GM10248 (cell line): ENCODE measurements at places on chromosomes 11 and 22.
A peak's percentile ranks its signal among the peaks of the same experiment; 100 is the strongest.

GRCh38 chr11:18958221-18958910 is 19.2 kb upstream of the MRGPRX1 start:
- DNase-seq = no peak

GRCh38 chr11:120128392-120129119 is 9.4 kb downstream of the TRIM29 start:
- DNase-seq = no peak

GRCh38 chr11:46122945-46123715 is 1.9 kb upstream of the PHF21A start:
- DNase-seq = no peak

- no peak for DNase-seq
Observed at GRCh38 chr11:12696911-12697581, 22.8 kb downstream of the TEAD1 start.

DNA sequence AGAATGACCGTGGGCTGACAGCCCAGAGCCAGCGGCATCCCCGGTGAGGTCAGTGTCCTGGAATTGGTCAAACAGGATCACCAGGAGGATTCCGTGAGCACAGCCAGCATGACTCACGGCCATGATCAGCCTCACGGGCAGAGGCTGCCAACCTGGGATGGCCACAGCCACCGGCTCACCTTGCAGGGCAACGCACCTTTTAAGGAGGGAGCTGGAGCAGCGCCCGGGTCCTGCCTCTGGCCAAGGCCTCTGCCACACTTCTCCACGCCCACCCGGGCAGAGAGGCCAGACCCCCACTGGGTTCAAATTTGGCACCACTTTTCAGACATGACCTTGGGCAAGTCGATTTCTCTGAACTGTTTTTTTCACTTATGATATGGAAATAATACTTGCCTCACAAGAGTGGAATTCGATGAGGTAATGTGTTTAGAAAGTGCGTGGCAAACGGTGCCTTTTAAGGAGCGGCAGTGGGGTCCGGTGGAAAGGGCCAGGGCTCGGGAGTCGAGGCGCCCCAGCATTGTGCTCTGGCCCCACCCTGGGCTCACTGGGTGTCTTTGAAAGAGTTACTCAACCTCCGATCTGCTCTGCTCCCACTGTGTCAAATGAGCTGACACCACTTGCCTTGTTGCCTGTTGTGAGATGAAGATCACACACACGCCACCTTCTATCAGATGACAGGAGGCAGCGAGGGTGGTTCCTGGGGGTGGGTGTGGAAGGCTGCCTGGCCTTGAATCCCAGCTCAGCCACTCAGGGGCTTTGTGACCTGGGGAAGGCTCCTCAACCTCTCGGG is 16.0 kb downstream of the TXN2 start:
- DNase-seq = no peak

- no peak for DNase-seq
Observed at GRCh38 chr11:104467404-104467803, 303.5 kb upstream of the PDGFD start.

- no peak for DNase-seq
Observed at GRCh38 chr11:112783945-112784322, 177.3 kb upstream of the NCAM1 start.

GRCh38 chr22:49052023-49052538 is 775.6 kb downstream of the BRD1 start:
- peak; percentile 38 for DNase-seq

DNA sequence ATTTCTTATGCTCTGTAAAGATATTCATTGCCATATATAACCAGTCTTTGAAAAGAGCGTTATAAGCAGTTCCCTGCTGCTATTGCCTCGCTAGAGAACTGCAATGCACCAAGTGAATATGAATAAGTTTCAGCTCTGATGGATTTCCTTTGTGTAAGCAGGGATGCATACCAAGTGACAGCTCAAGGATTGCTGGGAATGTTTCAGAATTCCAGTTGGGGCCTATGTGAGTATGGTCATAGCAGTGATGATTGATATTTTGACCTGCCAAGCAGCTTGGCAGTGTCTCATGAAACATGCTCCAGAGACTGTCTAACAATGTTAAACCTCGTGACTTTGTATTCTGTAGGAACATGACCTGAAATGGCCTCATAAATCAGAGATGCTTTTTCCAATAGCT is 312.6 kb downstream of the C11orf87 start:
- DNase-seq = no peak

DNA sequence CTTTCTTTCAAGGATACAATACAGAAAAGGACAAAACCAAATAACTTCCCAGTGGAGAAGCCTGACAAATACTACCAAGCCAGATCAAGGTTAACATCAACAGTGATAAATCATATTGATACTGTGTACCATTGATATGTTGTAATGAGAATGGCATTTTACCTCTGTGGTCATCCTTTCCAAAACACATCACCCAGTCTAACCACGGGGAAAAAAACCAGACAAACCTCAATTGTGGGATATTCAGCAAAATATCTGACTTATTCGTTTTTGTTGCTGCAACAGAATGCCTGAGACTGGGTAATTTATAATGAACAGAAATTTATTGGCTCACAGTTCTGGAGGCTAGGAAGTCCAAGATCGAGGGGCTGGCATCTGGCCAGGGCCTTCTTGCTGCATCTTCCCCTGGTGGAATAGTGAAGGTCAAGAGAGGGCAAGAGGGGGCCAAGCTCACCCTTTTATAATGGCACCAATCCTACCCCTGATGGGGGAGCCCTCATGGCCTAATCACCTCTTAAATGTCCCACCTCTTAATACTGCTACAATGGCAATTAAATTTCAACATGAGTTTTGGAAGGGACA is 66.1 kb downstream of the FAM76B start:
- no peak for DNase-seq

GRCh38 chr11:58609723-58610122 is 12.7 kb upstream of the CNTF start:
- no peak for DNase-seq

GRCh38 chr22:22877523-22878210 is 9.9 kb upstream of the IGLL5 start:
- no peak for DNase-seq

DNA sequence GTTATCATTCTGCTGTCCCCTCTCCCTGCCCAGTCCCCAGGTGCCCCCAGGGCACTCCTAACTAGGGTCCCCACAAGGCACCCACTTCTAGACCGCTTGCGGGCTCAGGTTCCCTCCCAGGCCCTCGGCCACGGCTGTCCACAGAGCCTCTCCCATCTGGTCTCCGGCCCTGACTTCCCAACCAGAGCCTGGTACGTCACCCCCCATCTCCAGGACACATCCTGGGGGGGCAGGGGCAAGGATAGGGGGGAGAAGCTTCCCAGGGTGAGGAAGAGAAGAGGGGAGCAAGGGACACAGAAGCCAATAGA is 457 bp downstream of the SSTR3 start:
- no peak for DNase-seq

DNA sequence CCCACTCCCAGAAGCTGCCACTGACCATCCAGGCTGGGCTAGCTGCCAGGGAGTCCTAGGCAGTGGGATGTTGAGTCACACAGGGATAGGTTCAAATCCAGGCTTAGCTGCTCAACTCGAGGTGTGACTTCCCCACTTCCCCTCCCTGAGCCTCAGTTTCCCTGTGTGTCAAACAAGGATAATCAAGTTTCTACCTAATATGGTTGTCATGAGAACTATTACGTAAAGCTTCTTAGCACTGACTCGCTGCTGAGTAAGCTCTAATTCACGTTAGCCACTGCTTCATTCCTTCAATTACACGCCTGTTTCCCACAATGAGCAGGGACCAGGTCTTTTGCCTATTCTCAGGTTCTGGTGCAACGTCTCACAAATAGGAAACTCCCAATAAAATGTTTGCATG is 67.7 kb downstream of the SEZ6L start:
- DNase-seq = no peak

DNA sequence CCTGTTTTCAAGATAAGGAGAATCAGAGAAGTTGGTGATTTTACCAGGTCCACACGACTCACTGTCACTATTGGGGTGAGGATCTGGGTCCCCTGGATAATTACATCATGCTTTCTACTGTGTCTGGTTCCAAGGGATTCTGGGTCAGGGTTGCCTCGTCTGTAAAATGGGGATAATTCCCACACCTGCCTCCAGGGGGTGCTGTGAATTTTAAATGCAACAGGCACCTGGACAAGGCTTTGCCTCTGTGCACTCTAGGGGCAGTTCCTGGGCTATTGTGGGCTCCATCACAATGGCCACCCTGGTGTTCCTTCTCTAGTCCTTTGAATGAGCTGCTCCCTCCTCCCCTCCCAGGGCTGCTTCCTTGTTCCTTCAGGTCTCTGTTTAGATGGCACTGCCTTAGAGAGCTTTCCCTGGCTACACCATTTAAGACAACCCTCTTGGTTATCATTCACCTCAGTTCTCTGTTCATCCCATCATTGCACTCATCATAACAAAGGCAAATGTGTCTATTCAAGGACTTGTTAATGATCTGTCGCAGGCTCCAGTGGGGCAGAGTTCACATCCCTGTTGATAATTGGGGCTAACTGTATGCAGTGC is 178.6 kb downstream of the MIAT start:
- DNase-seq = peak; percentile 66

GRCh38 chr22:38740116-38740723 is 15.6 kb downstream of the SUN2 start:
- DNase-seq = no peak

GRCh38 chr11:12114193-12115033 is 4.0 kb downstream of the MICAL2 start:
- no peak for DNase-seq

DNA sequence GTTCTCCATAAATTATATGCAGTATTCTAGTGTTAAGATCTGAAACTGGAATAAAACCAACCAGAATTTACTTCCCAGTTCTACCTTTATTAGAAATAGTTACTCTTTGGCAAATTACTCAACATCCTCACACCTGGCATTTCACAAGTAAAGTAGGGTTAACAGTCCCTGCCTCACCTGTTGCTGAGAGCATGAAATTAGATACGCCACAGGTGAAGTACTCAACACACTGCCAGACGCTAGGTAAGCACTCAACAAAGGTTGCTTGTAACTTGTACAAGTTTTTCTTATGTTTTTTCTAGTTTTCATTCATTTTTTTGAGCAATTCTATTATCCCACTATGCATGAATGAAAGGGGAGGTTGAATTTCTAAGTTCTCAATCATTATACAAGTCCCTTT is 267.6 kb upstream of the ARHGAP42 start:
- no peak for DNase-seq

DNA sequence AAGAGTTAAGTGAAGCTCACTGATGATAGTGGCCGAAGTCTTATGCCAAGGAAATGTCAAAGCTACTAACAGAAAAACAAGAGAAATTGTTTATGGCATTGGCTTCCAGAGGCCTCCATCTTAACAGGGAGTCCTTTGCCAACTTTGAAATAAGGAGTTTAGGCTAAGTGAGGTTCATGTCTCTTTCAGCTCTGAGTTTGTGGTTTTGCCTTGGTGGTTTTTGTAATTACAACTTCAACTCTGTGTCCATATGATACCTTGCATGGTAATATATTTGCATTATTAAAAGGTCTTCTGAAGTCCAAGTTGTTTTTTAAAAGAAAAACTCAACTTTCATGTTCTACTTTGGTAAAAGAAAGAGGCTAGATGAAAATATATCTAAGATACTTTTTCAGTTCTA is 31.4 kb upstream of the ANO5 start:
- no peak for DNase-seq

GRCh38 chr22:45496451-45496941 is 6.2 kb upstream of the FBLN1 start:
- no peak for DNase-seq

- DNase-seq = no peak
Observed at GRCh38 chr22:36668854-36669253, 34.7 kb downstream of the CACNG2 start.

- DNase-seq = no peak
Observed at GRCh38 chr11:73795925-73796632, 8.4 kb downstream of the MRPL48 start.

GRCh38 chr11:101996111-101996510 is 51.1 kb upstream of the CFAP300 start:
- DNase-seq = no peak

GRCh38 chr11:118620529-118621070 is 13.2 kb downstream of the PHLDB1 start:
- DNase-seq = no peak

- no peak for DNase-seq
Observed at GRCh38 chr11:105282658-105283057, 143.1 kb upstream of the CARD18 start.

- DNase-seq = no peak
Observed at GRCh38 chr22:19836512-19836911, 18.2 kb downstream of the GNB1L start.

DNA sequence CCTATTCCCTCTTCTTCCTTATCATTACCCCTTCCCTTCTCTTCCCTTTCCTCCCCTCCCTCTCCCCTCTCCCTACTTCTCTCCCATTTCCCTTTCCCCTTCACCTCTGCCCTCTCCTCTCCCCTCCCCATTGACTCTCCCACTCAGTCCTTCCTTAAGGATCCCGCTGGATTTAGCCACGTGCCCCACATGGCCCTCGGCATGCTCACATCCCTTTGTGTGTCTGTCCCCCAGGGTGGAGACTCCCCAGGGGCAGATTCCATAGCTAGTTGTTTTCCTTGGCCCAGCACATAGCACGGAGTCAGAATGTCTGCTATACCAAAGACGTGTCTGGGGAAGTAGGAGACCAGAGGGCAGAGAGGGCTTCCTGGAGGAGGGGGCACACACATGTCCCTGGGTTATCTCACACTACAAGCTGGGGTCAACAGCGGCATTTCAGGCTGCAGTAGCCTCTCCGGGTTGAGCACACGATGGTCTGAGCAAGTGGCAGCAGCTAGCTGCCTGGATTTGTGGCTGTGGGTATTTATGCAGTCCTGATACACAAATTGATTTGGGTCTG is 487.0 kb downstream of the TBC1D22A start:
- no peak for DNase-seq

- no peak for DNase-seq
Observed at GRCh38 chr11:1927848-1928469, 8.5 kb downstream of the TNNT3 start.

GRCh38 chr22:46587492-46588278 is 32.5 kb upstream of the GRAMD4 start:
- peak; percentile 85 for DNase-seq

GRCh38 chr11:126588630-126589491 is 233.4 kb downstream of the ST3GAL4 start:
- no peak for DNase-seq

GRCh38 chr11:26442131-26442530 is 110.2 kb downstream of the ANO3 start:
- no peak for DNase-seq

DNA sequence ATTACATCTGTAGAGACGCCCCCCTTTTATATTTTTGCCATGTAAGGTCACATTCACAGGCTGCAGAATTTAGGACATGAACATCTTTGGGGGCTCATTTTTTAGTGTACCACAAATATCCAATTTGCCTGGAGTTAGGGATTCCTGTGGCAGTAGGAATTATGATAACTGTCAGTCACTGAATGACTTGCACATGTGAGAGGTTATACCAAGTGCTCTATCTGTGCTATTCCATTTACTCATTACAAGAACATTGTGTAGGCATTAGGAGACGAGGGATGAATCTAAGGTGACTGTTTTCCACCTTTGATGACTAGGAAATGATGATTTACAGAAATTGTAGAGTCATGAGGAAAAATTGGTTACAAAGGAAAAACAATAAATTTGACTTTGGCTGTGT is 79.3 kb downstream of the LIF start:
- no peak for DNase-seq
